Esophagus squamous epithelium (tissue), 5 donors: ENCODE measurements at places on chromosomes 16 and 17.

DNA sequence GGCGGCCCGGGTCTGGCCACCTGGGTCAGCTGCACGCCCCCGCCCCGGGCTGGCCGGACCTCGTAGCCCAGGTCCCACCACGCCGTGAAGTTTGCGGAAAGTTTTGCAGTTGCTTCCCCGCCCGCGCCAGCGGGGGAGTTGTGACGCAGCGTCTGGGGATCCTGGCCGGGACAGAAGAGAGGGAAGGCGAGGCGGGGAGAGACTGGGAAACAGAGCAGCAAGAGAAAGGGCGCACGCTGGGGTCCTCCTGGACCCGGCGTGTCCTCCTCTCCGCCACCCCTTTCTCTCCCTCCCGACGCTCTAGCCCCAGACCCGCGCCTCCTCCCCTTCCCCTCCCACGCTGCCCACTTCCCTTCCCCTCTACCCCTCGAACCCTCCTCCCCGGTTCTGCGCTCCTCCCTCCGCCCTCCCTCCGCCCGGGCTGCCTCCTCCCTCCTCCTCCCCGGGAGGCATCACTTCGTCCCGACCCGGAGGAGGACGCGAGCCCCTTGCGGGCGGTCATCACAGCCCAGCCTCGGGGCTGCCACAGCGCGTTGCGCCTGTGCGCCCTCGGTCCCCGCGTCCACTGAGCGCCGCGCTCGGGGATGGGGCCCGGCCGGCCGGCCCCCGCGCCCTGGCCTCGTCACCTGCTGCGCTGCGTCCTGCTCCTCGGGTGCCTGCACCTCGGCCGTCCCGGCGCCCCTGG, at the start of gene MRC2:
TSS of gene MRC2 (plus strand) at position 452 of the 685 bp plus-strand sequence. CDS start at position 585, 133 bp downstream.
- no peak for DNase-seq

DNA sequence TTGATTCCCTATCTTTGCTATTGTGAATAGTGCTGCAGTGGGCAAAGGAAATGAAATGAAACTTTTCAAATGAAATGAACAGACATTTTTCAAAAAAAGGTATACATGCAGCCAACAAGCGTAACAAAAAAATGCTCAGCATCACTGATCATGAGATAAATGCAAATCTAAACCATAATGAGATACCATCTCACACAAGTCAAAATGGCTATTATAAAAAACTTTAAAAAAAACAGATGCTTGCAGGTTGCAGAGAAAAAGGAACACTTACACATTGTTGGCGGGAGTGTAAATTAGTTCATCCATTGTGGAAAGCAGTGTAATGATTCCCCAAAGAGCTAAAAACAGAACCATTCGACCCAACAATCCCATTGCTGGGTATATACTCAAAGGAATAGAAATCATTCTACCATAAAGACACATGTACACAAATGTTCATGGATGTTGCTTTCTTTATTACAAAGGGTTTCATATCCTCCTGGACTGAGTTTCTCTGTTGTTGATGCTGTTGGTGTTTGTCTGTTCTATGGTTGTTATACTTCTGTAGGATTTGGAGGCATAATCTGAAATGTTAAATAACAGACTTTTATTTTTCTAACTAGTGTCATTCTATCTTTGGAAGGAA, 99.3 kb upstream of the SOX9 start:
- DNase-seq, result no peak

DNA sequence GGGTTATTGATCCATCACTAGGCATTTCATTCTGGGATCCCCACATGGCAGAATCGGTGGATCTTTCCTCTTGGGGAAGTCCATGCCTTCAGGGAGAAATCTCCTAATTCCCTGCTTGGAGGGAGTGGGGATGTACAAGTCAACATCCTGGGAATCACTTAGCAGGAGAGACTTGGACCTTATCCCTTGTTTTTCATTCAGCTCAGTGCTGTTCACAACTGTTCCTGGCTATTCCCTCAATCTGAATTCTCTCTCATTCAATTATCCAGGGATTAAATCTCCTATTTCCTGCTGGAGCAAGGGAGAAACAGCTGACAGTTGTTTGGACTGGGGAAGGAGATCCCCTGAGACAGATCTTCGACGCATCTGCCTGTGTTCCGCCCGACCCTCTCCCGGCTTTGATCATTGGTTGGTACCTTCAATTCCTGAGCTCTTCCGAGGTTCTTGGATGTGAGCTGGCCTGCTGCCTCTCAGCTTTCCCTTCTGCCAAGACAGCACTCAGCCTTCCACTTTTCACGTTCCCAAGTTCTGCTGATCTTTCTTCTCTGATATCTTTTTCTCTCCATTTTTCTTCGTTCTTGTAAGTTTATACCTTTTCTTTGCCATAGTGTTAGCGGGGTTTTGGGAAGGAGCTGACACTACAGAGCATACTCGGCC, 115.4 kb upstream of the GNAO1 start:
- no peak for DNase-seq

DNA sequence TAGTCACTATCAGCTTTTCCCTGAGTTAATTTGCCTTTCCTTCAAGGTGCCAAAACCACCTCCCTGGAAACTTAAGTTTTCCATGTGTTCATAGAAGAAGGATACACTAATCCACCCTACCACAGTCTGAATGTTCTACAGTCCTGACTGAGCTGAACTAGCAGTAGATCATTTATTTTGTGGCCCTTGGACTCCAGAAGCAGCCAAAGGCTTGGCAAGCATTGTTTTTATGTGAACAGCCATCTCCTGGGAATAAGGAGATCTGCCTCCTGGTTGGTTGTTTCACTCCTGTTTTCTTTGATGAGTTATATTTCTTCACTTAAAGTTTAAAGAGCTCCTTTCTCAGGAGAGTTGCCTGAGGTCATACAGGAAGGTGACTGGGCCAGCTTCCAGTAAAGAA, 634.6 kb upstream of the SOX9 start:
- no peak for DNase-seq

GRCh38 chr17:49053171-49053829, 56.1 kb downstream of the IGF2BP1 start:
- DNase-seq, result no peak

- no peak for DNase-seq
These were observed 46.3 kb downstream of the RMI2 start for GRCh38 chr16:11391576-11391975.

- DNase-seq, result no peak
These were observed 9.2 kb downstream of the CASKIN2 start for GRCh38 chr17:75506134-75506533.

DNA sequence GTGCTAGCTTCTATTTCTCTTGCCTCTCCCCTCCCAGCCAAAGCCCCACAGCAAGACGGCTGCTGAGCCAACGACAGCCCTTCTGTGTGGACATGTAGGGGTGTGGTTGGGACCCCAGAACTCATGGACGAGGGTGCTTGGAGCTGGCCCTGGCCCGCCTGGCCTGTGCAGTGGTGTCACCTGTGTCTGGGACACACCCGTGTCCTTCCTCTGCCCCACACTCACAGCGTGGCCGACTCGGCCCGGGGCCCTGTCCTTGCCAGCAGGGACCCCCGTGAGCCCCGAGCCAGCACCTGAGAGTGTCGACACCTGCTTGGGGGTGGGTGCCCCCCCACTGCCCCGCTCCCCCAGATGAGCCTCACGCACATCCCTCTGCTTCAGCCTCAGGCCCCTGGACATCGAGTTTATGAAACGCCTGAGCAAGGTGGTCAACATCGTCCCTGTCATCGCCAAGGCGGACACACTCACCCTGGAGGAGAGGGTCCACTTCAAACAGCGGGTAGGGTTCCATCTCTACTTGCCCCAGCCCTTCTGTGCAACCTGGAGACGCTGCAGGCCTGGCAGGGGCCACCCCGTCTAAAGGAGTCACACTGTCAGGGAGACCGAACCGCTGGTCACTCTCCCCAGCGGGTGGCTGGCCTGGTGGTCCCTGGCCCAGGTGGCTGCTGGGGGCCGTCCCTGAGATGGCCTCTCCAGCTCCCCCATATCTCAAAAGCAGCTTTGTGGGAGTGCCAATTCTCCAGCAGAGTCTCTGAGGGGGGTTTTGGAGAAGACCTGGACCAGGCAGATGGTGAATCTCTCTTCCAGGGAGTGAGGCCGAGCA, 349.8 kb downstream of the SEC14L1 start:
- DNase-seq, result no peak

DNA sequence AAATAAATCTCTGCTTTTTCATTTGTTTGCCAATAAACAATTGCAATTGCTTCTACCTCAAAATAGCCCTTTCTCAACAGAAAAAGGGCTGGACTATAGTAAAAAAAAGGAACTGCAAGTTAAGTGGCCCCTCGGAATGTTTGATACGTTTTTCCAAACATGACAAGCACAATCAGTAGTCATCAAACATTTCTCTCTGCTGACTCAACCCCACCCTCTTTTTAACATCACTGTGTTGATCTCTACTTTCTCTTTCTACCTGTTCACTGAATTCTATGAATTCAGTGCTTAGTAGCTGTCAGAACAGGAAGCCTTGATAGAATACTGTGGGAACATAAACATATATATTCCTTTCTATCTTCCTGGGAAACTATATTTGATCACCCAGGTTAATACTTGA, 116.5 kb upstream of the AXIN2 start:
- DNase-seq, result no peak

GRCh38 chr16:57588831-57589230, 39.6 kb upstream of the ADGRG1 start:
- DNase-seq, result no peak

- no peak for DNase-seq
These were observed 15.9 kb upstream of the ADGRG1 start for GRCh38 chr16:57612494-57612893.

GRCh38 chr16:67241008-67241900, 6.0 kb downstream of the FHOD1 start:
- DNase-seq, result no peak

DNA sequence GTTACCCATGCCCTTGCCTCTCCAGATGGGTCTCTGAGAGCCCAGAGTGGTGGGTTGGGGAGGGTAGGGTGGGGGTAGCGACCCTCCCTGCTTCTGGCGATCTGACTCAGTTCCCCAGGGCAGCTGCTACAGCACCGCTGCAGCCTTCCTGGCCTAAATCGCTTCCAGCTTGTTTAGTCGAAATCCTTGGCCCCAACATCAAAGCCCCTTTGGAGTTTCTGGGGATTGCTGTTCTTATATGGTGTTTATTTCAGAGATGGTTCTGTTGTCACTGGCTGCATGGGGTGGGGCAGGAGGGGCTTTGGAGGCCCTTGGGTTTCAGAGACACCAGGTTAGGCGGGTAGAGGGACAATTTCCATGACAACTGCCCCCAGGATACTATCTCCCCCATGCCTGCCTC, 35.9 kb downstream of the FZD2 start:
- no peak for DNase-seq

DNA sequence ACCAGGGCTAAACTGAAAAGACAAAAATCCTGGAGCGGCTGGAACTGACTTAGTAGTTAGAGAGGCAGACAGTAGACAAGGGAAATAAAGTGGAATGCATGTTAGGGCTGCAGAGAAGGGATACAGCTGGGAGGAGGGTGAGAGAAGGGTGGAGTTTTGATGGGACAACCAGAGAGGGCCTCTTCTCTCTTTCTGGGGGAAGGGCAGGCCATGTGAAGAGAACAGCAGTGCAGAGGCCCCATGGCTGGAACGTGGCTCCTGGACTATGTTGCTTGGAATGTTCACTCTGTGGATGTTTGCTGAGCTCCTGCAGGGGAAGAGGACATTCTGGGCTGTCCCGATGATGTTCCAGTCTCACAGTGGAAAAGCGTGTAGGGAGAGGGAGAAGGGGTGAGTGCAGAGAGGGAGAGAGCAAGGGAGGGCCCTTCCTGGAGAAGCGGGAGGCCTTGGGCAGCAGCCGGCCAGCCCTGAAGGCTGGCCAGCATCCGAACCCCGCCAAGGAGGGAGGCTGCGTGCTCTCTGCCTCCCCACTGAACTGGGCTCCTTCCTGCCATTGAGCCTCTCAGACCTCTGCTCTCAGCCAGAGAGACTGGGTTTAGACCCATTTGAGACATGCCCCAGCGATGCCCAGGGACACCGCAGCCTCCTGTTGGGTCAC, 33.1 kb upstream of the GSE1 start:
- DNase-seq, result no peak

GRCh38 chr16:76931186-76931585, 259.8 kb upstream of the MON1B start:
- no peak for DNase-seq

DNA sequence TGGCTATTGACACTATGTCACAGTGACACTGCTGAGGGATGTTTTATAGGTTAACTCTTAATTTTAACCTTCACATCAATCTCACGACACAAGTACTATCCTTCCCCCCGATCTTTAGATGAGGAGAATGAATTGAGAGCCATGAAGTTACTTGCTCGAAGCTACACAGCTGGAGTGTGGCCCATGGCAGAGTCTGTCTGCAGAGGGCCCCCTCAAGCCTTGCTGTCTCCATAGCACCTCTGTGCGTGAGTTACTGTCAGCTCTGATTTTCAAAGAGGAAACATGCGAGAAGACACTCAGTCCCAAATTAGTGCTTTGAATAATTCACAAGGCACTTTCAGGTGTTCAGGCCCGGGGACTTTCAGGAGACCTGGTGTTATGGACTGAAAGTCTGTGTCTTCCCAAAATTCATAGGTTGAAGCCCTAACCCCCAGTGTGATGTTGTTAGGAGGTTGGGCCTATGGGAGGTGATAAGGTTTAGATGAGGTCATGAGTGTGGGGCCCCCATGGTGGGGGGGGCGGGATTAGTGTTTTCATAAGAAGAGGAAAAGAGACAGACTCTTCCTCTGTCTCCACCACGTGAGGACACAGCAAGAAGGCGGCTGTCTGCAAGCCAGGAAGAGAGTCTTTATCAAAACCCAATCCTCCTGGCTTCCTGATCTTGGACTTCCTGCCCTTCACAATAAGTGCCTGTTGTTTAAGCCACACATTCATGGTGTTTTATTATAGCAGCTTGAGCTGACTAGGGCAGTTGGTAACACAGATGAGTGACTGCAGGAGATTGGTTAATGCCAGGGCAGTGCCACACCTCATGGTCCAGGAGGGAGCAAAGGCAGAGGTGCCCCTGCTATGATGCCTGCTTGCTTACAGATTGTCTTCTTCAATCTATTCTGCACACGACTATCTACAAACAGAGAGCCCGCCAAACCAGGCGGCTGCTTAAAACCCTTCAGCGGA, 281.8 kb downstream of the HAPSTR1 start:
- no peak for DNase-seq

DNA sequence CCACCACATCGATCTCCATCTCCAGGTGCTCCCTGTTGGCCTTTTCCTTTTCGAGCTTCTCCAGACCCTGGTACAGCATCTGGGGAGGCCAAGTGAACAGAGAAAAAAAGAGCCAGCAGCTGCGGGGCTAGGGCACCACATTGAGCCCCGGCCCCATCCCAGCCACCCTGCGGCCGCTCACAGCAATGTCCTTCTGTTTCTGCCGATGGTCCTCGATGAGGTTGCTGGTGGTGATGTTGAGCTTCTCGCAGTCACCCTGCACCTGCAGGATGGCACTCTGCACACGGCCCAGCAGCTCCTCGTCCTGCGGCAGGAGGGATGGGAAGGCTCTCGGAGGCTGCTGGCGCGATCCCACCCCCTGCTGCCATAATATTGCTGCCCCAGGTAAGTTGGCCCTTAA, 15.5 kb downstream of the UBALD2 start:
- DNase-seq, result no peak

GRCh38 chr17:20927308-20927977, 115.4 kb downstream of the USP22 start:
- no peak for DNase-seq
